ENCODE measurements at places on chromosomes 13 and 19. TPM values are rescaled to one million over a fixed set of nuclear protein-coding genes. Genes with fewer than 3 reads are reported as not detected.

Gene PIK3R2
- polyA plus RNA-seq = 7.1 TPM

GRCh38 chr13:43086181-43086580 is 62.8 kb downstream of the DNAJC15 start:
- DNase-seq = no peak

GRCh38 chr19:5282901-5283300 is 57.7 kb downstream of the PTPRS start:
- peak; percentile 76 for DNase-seq

GRCh38 chr13:45594227-45594626 is 21.3 kb downstream of the ERICH6B start:
- no peak for DNase-seq

DNA sequence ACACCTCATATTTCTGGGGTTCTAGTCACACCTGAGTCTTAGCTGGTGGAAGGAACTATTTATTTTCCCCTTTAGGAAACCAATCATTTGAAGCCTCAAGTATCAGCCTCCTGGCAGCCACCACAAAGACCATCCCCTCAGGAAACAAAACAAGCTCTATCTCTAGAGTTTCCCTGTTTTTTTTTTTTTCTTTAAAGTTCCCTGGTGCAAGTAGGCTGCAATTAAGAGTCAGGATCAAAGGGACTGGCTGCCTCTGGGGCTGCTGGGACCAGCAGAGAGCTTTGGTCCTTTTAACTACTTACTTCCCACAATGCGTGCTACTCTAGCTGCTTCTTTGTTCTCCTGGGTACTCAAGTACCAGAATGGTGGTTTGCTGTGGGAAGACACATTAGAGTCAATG is 11.4 kb downstream of the MBNL2 start:
- no peak for DNase-seq

GRCh38 chr13:39565036-39565949 is 37.7 kb downstream of the LHFPL6 start:
- no peak for DNase-seq

Gene CATSPERD
- polyA plus RNA-seq = not detected

DNA sequence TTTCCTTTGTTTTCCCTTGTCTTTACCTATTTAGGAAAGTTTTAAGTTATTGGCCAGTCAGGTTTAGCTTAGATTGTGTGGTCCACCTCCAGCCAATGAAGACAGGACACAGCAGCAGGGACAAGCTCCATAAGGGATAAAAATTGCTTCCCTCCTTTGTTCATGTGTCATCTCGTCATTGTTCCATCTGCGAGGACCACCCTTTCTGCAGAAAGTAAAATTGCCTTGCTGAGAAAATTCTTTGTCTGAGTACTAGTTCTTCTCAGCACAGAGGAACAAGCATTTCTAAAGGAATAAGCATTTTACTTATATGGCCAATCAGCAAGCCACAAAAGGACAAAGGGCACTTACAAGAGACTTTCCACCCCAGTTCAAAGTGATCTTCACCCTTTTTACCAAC is 11.4 kb downstream of the ZNF560 start:
- DNase-seq = no peak

Gene RPL21
- 662 TPM for polyA plus RNA-seq

Gene COL4A1
- polyA plus RNA-seq = 69.8 TPM

DNA sequence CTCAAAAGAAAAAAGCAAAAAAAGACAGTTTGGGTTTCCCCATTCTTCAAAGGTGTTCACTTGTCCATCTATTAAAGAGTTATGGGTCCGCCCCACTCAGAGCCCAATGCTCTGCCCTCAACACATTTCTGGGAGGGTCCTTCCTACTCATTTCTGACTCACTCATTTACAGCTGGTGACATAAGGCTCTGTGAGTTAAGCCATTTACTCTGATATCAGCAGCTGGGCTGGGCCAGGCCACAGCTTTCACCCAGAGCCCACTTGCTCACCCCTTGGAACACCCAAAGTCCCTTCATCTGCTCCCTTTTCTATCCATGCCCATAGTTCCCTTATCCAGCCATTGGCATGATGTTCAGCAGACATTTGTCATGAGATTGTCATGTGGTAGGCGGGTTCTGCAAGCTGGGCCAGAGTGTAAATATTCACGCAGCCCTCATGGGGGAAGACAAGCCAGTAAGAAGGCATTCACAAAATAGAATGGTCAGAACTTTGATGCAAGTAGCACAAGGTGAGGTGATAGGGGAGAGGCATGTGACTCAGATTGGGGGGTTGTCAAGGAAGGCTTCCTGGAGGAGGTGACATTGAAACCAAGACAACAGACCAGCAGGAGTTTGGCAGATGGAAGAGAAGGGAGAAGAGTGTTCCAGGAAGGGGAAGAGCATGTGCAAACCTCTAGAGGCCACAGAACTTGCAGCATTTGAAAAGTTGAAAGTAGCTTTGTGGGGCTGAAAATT is 5.9 kb downstream of the MAST1 start:
- no peak for DNase-seq

DNA sequence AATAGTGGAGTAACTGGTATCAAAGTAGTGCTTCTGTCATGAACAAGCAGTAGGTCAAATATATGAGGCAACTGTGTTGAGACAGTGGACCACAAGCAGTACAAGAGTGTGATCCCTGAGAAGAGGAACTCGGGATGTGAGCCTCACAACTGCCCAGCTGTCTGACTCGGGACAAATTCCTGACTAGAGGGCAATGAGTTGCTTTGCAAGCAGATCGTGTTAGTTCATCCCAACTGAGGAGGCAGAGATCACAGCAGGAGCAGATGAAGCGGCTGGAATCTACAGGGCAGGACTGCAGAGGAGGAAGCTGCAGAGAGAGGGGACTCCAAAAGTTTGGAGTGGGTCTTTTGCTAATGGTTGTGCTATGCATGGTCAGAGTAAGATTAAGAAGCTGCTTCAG is 741.1 kb downstream of the DIAPH3 start:
- no peak for DNase-seq

Gene CYP2A7
- not detected for polyA plus RNA-seq

- DNase-seq = peak; percentile 14
Observed at GRCh38 chr19:51127032-51127431, 2.3 kb downstream of the SIGLEC9 start.

- DNase-seq = no peak
Observed at GRCh38 chr19:11377756-11378155, 3.3 kb downstream of the SWSAP1 start.

DNA sequence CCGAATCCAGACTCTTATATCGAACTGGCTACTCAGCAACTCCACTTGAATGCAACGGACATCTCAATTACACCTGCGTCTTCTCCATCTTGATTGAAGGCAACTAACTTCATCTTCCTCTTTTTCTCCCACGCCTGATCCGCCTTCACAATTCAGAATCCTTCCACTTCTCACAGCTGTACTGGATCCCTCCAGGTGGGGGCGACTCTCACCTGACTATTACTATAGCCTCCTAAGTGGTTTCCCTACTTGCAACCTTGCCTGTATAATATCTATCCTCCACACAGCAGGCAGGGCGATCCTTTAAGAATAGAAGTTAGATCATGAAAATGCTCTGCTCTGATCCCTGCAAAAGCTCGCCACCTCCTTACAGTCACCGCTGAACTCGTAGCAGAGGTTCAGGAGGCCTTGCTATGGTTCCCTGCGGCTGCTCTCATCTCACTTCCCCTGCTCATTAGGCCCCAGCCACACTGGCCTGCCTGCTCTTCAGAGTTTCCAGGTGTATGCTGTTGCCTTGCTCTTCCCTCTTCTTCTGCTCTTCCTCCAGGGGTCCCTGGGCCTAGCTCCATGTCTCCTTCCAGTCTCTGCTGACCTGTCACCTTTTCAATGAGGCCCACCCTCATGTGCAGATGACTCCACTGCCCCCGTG is 31.9 kb downstream of the RFXAP start:
- peak; percentile 46 for DNase-seq

Gene ZNF99
- 0.07 TPM for polyA plus RNA-seq

GRCh38 chr13:36377826-36378468 is 31.8 kb upstream of the SPART start:
- DNase-seq = no peak

Gene LIM2
- not detected for polyA plus RNA-seq
